Stimulated activated CD8-positive, alpha-beta memory T cell treated with anti-CD3 and anti-CD28 coated beads, Interleukin-12 subunit alpha, Interleukin-12 subunit beta, amount 100 ng/mL, for 1 hour (primary cell): ENCODE measurements at places on chromosomes 1 and 21.

DNA sequence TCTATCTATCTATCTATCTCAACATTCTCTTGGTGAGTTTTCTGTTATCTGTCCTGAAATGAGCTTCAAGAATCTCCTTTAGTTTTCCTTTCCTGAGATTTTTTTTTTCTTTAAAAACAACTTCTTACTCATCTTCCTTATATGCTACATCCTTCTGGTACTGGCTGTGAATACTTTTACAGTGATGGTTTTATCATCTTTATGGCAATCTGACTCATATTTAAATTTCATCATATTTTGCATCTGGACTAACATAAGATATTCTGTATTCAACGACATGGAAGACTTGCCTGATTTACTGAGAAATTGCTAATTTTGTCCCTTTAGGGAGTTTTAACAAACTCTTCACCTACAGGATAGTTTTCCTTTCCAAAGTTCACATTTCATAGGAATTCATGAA lies 33.0 kb downstream of the PDE4B start:
- DNase-seq, result no peak

- no peak for DNase-seq
Measured at GRCh38 chr1:183609313-183609712, 19.1 kb upstream of the NCF2 start.

GRCh38 chr1:50724626-50725286 lies 235.3 kb downstream of the FAF1 start:
- DNase-seq, result no peak

DNA sequence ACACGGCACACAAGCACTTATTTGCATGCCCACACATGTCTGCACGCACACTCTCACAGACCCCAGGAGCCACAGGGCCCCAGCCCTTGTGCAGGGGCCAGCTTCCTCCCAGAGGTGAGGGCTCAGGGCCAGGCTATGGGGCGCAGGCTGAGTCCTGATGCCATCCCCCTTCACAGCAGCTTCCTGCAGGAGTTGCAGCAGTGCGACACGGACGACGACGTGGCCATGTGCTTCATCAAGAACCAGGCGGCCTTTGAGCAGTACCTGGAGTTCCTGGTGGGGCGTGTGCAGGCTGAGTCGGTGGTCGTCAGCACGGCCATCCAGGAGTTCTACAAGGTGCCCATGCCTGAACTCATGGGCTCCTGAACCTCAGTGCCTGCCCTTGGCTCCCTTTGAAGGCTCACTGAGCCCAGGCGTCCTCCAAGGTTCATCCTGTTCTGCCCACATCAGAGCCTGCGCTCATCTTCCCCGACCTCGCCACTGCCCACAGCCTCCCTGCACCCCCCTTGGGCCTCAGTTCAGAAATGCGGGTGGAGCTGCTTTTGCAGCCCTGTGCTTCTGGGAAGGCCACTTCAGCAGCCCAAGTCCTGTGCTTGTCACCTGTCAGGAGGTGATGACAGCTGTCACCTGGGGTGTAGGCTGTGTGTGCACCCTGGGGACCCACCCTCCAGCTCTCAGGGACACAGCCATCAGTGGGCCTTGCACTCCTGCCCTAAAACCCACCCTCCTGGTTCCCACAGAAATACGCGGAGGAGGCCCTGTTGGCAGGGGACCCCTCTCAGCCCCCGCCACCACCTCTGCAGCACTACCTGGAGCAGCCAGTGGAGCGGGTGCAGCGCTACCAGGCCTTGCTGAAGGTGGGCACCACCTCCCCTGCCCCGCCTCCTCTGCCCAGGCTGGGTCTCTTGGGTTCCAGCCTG lies 66.6 kb downstream of the TRIM11 start:
- DNase-seq, result no peak

DNA sequence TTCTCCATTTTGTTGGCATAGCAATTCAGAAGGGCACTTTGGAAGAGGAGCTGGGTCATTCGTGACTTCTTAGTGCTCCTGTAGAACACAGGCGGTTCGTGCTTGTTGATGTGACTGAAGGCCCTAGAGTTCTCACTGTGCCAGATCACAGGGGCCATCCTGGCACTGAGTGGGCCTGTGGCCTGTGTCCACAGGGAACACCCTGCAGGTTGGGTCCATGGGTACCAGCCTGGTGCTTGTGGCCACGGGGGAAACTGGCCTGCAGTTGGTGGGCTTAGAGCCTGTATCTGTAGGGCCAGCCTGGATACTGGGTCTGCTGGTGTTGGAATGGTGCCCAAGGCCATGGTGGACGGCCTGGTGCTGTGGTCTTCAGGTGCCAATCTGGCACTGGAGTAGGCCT lies 9.2 kb downstream of the OR2G3 start:
- DNase-seq, result no peak

- DNase-seq, result no peak
Measured at GRCh38 chr1:30763651-30764248, 6.2 kb upstream of the LAPTM5 start.

- DNase-seq, result no peak
Measured at GRCh38 chr1:227758366-227758765, 23.1 kb downstream of the SNAP47 start.

GRCh38 chr1:2595812-2596529 lies 9.4 kb downstream of the PRXL2B start:
- DNase-seq, result no peak

- DNase-seq, result no peak
Measured at GRCh38 chr1:42427240-42427639, 28.6 kb downstream of the ZMYND12 start.

DNA sequence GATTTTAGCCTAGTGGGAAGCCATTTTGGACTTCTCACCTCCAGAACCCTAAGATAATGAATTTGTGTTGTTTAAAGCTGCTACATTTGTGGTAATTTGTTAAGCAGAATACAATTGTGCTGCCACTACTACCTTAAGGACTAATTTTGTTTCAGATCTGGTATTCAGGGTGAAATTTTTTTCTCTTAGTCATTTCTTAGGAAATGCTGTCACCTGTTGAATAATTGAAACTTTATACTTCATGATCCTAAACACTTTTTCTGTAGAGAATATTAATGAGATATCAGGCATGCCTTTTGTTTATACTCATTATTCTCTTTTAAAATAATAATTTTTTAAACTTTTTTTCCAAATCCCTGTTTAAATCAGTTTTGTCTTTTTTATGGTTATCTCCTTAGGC lies 246.8 kb downstream of the TGFB2 start:
- no peak for DNase-seq

- no peak for DNase-seq
Measured at GRCh38 chr1:184947497-184948256, 26.6 kb downstream of the NIBAN1 start.

DNA sequence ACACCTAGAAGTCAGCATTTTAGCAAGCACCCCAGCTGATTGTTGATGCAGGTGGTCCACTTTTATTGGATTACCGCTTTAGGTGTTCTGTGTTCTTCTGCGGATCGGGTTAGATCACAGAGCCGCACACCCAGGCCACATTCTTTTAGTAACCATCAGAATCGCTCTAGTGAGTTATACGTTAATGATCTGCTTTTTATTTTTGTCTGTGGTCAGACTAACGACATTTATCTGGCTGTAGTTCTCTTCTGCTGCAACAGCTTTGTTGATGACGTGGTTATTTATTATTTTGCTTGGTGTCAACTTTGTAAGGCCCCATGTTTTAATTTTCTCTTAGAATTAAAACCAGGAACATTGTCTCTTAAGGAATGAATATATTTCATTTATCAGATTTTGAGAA lies 18.2 kb downstream of the SCCPDH start:
- DNase-seq, result no peak

DNA sequence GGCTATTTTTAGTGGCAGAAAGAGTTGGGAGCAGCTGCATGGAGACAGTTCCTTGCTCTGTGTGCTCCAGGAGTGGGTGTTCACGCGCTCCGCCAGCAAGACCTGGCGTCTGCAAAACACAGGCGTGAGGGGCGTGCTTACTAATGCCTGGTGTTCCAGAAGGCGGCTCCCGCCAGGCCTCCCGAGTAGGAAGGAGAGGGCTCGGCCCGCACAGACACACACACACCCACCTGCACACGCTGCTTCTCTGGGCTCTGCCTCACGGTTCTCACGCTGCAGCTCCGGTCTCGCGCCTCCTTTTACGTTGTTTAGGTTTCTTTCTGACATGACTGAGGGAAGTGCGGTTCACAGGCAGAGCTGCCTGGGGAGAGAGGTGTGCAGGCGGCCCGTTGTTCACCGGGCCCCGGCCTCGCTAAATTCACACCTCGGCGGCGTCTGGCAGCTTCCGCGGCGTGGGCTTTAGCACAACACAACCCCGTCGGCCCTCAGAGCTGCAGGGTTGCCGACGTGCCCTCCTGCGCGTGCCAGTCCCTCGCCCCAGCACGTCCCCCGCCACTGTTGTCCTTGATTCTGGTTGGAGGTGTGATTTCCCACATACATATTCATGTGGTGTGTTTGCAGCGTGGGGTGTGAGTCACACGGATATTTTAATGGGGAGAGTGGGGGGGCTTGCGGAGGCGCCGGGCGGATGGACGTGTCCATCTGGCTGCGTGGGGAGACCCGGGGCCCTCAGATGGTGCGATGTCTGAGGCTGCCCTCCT lies 77.0 kb downstream of the SKI start:
- DNase-seq, result no peak

GRCh38 chr21:24280596-24280995 lies 1326.7 kb downstream of the MRPL39 start:
- no peak for DNase-seq

- no peak for DNase-seq
Measured at GRCh38 chr1:18682375-18682774, 51.7 kb downstream of the PAX7 start.

- DNase-seq, result no peak
Measured at GRCh38 chr1:33347650-33347992, 26.7 kb upstream of the A3GALT2 start.

DNA sequence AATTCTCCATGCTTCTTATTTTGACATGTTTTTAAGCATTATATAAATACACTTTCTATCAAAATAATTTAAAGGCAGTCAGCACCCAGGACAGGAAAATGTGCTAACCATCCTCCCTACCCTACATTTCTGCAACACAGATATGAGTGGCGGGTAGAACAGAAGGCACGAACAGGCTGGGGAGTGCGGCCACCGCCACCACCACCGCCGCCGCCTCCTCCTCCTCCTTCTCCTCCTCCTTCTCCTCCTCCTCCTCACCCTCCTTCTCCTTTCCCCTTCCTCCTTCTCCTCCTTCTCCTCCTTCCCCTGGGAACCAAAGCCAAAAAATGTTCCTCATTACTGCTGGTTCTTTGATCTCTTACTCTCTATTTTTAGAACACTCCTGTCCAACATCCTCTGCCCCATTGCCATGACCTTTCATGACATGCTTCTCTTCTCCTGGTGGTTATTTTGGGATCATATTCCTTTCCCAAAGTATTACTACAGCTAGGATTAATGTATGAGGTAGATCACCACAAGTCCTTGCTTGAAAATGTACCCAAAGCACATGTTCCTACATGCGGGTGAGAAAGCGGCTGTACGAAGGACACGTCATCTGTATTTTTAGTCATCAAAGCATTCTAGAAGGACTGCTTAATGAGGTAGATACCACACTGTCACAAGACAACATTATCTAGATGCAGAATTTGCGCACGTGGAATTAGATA lies 24.5 kb upstream of the CCN1 start:
- DNase-seq, result no peak

DNA sequence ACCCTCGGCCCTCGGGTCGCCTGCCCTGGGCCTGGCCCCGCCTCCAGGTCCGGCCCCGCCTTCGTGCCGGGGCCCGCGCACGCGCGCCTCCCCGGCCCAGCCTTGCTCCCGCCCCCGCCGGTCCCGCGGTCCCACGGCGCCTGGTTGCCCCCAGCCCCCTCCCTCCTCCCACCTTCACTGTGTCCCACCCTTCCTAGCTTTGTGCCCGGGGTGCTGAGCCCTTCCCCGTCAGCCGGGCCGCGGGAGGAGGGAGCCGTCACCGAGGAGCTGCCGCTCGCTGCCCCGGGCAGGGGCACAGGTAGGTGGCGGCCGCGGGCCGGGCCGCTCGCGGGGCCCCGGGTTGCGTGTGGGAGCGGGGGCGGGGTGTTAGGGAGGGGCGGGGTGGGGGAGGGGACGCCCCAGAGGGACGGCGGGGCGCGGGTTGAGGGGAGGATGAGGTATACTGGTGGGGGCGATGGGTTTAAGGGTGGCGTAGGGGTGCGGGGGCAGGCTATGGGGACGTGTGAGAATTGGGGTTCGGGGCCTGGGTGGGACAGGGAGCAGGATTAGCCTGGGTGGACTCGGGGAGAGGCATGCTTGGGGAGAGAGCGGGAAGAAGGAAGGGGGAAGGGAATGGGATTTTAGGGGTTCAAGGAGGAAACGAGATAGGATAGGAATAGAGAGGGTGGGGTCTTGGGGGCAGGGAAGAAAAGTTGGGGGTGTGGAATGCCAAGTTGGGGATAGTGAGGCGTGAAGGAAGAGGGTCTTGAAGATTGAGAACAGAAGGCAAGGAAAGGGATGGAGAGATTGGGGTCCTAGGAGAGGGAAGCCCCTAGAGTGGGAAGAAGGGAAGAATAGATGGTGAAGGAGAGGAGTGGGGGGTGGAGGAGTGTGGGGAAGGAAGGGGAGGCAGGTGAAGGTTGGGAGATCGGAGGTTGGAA lies at the start of gene LRRC42:
LRRC42 (plus strand) TSS at position 99 of the 920 bp plus-strand sequence. CDS start 5,650 bp downstream, outside the sequence.
- DNase-seq, result no peak

GRCh38 chr1:202834771-202835547 lies 24.2 kb downstream of the PCAT6 start:
- DNase-seq, result no peak

- DNase-seq, result no peak
Measured at GRCh38 chr1:104132382-104132973, 382.8 kb downstream of the AMY1C start.

- DNase-seq, result no peak
Measured at GRCh38 chr1:101330427-101331130, 93.8 kb downstream of the S1PR1 start.

DNA sequence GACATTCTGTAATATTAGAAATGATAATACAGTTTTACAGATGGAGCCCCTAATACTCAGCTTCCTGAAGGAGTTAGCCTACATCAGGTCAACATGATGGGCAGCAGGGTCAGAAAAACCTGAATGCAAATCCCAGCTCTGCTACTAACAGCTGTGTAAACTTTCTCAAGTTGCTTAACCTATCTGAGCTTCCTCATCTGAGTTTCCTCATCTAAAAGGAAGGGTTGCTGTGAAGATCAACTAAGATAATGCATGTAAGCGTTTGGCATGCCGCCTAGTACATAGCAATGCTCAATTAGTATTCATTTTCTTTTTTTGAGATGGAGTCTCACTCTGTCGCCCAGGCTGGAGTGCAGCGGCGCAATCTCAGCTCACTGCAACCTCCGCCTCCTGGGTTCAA lies 18.4 kb upstream of the DESI2 start:
- DNase-seq, result no peak

- no peak for DNase-seq
Measured at GRCh38 chr21:33133892-33134291, 64.0 kb downstream of the OLIG1 start.

DNA sequence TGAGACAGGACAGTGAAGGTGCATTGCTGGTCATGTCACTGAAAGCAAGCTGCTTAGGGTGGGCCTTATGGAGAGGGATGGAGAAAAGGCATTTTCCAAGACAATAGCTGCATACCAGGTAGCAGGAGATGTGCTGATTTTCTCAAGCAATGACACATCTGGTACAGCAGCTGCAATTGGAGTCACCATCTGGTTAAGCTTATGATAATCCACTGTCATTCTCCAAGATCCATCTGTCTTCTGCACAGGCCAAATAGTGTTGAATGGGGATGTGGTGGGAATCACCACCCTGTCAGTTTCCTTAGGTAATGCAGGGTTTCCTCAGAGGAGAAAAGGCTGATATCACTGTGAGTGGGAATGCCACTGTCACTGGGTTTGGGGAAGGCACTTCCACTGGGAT lies 54.6 kb downstream of the ADSS2 start:
- DNase-seq, result no peak
